ENCODE measurements at places on chromosomes 2 and 18. TPM values are rescaled to one million over a fixed set of nuclear protein-coding genes. Genes with fewer than 3 reads are reported as not detected.
A peak's percentile ranks its signal among the peaks of the same experiment; 100 is the strongest.

DNA sequence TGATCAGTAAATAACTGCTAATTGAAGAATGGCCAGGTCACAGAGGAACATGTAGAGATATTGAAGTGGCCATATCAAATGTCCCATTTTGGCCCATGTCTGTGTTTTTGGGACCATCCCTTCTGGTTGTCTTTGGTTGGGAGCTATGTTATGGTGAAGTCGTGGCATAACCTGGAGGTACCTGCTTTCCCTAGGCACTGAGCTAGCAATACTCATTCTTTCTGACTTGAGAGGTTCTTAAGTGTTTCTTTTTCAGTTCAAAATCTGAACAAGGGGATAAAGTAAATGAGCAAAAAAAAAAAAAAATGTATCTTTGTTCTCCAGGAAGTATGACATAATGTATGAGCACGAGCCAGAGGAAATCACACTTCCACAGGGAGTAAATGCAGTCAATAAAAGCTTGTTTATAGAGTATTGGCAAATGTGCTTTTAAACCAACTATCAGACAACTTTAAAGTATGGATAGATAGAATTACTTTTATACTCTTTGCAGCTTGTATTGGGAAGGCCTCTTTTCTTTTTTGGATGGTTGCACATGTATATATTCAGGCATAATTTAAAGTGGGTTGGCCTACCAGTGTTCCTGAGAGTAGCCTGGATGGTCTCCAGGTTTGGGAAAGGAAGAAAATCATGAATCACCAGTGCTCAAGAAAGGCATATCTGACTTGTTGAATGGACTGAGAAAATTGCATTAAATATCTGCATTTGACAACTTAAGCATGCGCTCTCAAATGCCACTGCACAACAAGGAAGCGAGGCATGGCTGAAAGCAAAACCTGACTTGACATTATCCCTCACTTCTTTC is 125.0 kb downstream of the SPHKAP start:
- no peak for DNase-seq

GRCh38 chr2:109178968-109179367 is 50.0 kb downstream of the SH3RF3 start:
- DNase-seq: no peak

The KLHL41 gene
- total RNA-seq: 0.77 TPM

- no peak for DNase-seq
Observed at GRCh38 chr2:190540048-190540447, 5.5 kb upstream of the NEMP2 start.

DNA sequence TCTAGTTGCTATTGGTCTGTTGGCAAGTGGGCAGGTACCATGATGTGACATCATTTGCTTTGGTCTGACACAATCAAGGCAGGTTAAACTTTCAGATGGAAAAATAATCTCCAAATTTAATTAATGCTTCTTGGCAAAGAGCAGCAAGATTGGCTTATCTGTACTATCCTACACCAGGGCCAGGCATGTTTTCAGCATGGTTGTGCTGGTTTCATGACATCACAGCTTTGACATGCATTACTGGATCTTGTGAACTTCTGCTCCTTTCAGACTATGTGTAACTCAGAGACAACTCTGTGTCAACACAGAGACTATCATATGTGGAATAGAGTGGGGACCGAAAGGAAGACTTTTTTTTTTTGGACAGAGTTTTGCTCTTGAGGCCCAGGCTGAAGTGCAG is 520.5 kb downstream of the TDRD15 start:
- no peak for DNase-seq

- no peak for DNase-seq
Observed at GRCh38 chr2:156401861-156402260, 34.3 kb upstream of the GPD2 start.

DNA sequence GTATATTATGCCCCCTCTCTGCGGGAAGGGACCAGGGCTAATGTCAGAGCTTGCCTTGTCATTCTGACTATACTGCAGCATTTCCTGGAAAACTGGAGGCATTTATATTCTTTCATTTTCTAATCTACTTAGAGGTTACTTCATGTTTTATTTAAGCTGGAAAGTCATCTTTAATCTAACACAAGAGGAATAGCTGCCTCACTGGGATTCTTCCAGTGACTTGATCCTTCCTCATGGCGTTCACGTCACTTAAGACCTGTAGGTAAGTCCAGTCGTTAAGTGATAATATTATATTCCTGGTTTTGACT is 727.6 kb upstream of the DDX18 start:
- DNase-seq: no peak

The IHH gene
- total RNA-seq: not detected

The GALNT13 gene
- total RNA-seq: not detected

The FZD7 gene
- total RNA-seq: 2.4 TPM

DNA sequence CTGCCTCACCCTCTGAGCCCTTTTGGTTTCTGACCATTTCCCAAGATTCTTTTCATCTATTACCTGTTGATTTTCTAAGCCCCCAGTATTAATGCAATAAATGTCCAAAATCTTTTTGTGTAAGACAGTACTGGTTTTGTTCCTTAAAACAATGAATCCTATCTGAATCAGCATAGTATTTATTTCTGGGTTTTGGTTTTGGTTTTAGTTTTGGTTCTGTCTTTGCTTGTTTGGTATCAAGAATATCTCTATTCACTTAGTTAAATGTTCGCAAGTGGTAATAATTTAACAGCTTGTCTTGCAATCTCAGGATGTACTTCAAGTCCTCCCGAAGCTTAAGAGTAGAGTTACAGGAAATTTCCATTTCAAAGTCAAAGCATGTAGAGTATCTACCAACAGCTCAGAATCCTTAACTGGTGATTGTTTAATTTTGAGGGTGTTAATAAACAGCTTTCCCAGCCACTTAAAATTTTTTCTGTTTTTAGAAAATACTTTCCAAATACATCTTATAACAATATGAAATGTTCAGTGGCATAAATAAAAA is 67.7 kb upstream of the NEDD4L start:
- DNase-seq: no peak

The CD8B gene
- total RNA-seq: 0.21 TPM

DNA sequence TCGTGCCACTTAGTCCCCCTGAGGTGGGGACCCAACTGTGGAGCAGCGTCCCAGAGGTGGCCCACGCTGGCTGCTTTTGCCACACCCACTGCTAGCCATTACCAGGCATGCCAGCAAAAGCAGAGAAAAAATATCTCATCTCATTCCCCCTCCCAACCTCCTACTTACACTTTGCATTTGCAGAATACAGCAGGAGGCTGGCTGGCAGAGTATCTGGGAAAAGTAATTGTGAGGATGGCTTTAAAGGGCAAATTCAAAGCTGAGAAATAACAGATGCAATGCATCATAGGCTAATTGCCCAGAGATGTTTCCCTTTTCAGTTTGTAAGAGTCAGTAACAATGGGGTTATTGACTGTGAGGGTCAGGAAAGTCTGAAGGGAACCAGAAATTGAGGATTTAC is 438.1 kb upstream of the DSEL start:
- DNase-seq: no peak

GRCh38 chr2:44843086-44843485 is 98.4 kb upstream of the SIX3 start:
- no peak for DNase-seq

- no peak for DNase-seq
Observed at GRCh38 chr2:173151671-173152401, 76.2 kb downstream of the MAP3K20 start.

DNA sequence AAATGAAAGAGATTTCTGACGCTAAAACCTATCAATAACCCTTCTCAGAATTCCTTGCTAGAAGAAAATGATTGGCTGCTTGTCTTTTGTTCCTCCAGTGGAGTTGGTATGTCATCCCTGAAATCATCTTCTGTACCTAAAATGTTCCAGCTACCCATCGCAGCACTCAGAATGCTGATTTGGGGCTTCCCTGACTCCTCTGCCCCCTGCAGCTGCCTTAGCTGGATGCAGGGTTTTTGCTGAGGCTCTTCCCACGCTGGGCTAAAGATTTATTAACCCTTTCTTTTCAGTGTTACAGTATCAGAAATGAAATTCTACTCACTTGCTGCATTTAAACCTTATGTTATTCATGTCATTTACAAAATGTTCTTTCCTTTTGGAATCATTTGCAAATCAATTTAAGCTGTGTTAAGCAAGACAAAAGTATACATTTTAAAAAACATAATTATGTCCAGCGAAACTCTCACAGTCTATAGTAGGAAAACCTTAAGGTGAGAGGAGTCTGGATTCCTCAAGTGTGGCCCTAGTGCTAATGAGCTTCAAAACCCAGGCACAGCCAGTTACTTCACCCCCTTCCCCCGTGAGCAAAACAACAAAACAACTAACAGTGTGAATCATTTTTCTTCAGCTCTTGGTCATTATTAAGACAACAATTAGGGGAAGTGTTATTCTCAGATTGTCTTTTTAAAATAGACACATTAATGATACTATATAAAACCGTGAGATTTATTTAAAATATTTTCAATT is 32.8 kb downstream of the PKP4 start:
- no peak for DNase-seq

GRCh38 chr2:159285929-159286708 is at the start of gene WDSUB1:
Gene WDSUB1, minus strand, starts transcription at chr2:159286703. Its CDS starts 3,634 bp downstream, at chr2:159283069.
- no peak for DNase-seq

The AKAIN1 gene
- total RNA-seq: not detected

DNA sequence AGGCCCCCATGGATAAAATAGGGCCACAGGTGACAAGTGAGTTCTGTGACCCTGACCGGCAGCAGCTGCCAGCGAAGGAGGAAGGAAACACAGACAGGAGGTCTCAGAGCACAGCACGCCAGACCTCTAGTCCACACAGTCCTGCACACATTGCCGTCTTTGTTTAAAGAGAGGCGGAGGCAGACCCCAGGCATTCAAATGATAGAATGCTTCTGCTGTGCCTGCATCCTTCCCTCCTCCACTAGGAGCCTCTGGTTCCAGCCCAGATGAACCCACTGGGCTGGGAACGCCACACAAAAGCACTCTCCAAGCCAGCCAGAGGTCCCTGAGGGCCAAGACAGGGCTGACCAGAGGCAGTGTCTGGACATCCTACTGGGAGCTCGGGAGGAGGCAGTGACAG is 118.7 kb downstream of the KLHL29 start:
- DNase-seq: no peak

The SPDYA gene
- 0.58 TPM for total RNA-seq

GRCh38 chr18:30094556-30094955 is 948.0 kb downstream of the DSC3 start:
- DNase-seq: no peak

The TMEM37 gene
- total RNA-seq: 0.16 TPM

The POTEC gene
- not detected for total RNA-seq

The PKDCC gene
- 4.3 TPM for total RNA-seq

GRCh38 chr2:169031202-169031601 is at the start of gene ABCB11:
Gene ABCB11, minus strand, starts transcription at chr2:169031324. Its CDS starts 13,199 bp downstream, at chr2:169018125.
- no peak for DNase-seq

GRCh38 chr2:223523551-223524001 is 78.6 kb downstream of the SCG2 start:
- DNase-seq: no peak

DNA sequence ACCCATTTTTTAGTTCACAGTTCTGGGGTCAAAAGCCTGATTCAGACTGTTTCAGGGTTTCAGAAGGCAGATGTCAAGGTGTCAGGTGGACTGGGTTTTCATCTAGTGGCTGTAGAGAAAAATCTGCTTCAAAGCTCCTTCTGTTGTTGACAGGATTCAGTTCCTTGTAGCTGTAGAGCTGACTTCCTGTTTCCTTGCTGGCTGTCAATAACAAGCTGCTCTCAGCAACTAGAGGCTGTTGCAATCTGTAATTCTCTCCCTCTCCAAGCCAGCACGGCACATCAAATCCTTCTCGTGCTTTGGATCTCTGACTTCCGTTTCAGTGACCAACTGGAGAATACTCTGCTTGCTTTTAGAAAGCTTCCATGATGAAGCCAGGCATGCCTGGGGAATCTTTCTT is 179.4 kb downstream of the DOK6 start:
- peak; percentile 5 for DNase-seq

GRCh38 chr2:84492571-84492970 is 23.7 kb upstream of the DNAH6 start:
- DNase-seq: no peak

The CTAGE1 gene
- total RNA-seq: not detected

GRCh38 chr18:7676253-7676873 is 109.2 kb downstream of the PTPRM start:
- no peak for DNase-seq

GRCh38 chr2:62456721-62457539 is 49.1 kb downstream of the TMEM17 start:
- no peak for DNase-seq

DNA sequence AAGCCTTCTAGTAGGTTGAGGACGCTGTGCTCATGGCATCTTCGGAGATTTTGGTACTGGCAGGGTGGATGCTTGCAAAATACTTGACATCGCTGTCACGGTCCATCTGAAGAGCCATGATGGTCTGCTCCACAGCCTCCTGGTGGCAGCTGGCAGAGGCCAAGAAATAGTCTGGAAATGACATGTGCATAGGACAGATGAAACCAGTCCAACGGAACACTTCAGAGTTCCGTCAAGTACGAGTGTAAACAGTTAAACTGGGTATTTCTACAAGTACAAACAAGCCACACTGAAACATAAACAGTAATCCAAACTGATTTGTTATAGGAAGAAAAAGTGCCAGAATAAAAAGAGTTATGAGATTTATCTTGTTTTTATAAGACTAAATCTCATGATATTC is 66.6 kb downstream of the PPP4R1 start:
- DNase-seq: no peak

- no peak for DNase-seq
Observed at GRCh38 chr18:31245820-31246219, 72.1 kb upstream of the DSG1 start.

All from GM12878 (cell line).